ENCODE measurements at places on chromosomes 12 and 14.

GRCh38 chr12:31768046-31768445, 39.2 kb upstream of the AMN1 start:
- no peak for DNase-seq

DNA sequence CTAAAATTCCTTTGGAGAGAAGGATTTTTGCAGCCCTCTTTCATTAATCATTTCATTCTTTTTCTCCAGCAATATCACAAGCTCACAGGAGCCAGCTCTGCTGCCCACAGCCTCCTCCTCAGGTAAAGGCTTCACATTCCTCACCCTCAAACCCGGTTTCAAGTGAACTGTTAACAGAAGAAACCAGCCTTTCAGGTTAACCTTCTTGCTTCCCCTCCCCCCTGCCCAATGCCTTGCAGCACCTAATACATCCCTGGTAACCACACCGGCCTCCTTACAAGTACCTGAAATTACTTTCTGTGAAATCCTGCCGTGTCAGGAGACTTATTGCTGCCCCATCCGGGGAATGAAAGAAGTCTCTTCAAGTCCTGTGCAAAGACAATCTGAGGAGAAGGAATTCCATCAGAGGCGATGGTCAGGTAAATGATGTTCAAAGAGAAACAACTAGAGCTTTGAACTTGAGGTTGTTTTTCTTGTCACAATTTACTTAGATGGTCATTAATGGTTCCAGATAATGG, 111.2 kb downstream of the MYRFL start:
- no peak for DNase-seq

- DNase-seq = no peak
Measured at GRCh38 chr14:20503898-20504297, 1.4 kb upstream of the RNASE10 start.

DNA sequence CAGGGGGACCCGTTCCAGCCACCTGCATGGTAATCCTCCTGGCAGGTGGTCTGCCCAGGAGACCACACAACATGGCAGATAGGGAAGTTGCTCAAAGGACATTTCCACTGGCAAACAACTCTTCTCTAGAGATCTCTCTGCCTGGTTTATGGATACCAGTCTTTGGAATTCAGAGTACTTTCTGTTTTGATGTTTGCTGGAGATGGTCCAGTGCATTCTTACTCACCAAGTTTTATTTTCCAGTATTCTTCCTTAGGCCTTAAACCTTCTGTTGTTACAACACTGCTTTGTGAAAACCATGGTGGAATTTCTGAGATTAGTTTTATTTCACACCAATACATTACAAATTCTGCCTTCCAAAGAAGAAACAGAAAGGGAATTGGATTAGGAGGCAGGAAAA, 428.3 kb downstream of the FUT8 start:
- DNase-seq = no peak

DNA sequence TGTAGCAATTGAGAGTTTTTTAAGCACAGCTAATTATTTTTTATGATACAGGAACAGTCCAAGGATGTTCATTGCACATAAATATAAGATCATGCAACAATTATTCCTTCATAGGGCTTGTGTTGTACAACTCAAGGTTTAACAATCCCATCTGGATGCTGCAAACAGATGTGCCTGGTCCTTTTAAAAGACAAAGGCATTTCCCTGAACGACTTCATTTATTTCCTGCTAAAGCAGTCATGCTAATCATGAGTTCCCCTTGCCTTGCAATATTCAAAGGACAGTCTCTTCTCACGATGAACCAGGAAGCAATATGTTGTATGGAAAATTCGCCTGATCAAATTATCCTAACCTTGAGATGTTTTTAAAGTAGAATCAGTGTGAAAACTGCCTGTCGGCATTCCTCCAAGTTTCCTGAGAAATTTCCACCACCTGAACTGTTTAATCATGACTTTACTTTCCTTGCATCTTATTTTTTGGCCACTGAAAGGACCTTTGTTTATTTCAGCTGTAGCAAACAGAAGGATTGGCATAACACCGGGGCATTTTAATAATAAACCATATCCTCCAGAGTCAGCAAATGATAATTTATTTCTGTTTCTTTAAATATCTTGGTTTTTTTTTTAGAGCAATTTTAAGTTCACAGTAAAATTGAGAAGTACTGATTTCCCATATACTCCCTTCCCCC, 33.9 kb upstream of the TSPAN8 start:
- DNase-seq = no peak

- DNase-seq = no peak
Measured at GRCh38 chr14:49767270-49767570, 733 bp upstream of the KLHDC2 start.

- DNase-seq = no peak
Measured at GRCh38 chr12:27868139-27868538, 88.1 kb upstream of the MANSC4 start.

- DNase-seq = no peak
Measured at GRCh38 chr12:62426089-62426488, 40.5 kb upstream of the MON2 start.

DNA sequence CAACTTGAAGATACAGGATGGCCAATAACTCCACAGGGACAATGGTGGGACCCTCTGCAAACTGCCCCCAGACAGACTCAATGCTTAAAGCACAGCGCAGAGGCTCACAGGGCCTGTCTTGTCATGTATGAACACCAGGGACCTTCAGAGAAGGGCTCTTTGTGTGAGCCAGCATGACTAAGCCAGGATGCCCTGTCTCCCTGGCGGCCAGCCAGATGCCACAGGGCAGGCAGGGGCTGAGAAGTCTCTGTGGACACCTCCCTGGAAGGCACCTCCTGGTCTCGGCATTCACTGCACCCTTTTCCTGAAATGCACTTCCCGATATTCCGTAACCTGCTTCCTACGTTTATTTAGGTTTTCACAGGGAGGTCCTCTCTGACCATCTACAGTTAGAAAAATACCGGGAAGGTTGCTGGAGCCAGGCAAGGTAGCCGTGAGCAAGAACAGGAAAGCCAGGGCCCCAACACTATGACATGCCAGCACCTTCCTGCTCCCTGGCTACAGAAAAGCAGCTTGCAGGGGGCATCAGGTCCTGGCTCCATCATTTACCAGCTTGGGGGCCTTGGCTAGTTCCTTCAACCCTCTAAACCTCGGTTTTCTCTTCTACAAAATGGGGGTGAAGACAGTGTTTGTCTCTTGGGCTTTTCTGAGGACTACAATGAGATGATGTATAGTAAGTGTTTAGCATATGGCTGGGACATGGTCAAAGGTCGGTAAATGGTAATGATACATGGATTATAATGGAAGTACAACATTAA, 65.0 kb downstream of the PITPNM2 start:
- peak; percentile 82 for DNase-seq

DNA sequence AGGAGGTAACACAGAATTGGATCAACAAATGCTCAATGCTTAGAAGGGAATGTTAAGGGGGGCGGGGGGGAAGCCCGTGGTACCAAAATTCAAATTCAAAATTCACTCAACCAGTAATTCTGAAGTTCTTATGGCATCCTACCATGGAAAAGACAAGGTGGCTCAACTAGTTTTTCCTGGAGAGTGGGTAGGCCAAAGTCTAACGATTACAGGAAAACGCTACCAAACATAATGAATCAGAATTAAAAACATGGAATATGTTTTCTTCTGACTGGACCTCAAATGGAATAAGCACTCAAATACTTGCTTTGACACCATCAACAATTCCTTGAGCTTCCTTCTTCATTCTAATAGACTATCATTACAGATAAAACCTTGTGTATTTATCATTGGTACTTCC, 2.3 kb downstream of the NACA start:
- DNase-seq = no peak

Data from heart left ventricle (tissue), 16 donors.